ENCODE measurements at places on chromosomes 7 and 10.

- DNase-seq: no peak
These were observed 1189.6 kb upstream of the C7orf33 start for GRCh38 chr7:147400925-147401324.

- DNase-seq: no peak
These were observed 56.9 kb downstream of the HIBADH start for GRCh38 chr7:27605689-27606269.

GRCh38 chr10:69321039-69321715 lies 42.9 kb downstream of the HK1 start:
- no peak for DNase-seq

GRCh38 chr7:22868509-22868908 lies 45.9 kb upstream of the TOMM7 start:
- no peak for DNase-seq

GRCh38 chr7:42456756-42457276 lies 219.8 kb upstream of the GLI3 start:
- DNase-seq: no peak

Measured in forelimb muscle (tissue), 1 donor.